ENCODE measurements at places on chromosomes 7 and 10.

DNA sequence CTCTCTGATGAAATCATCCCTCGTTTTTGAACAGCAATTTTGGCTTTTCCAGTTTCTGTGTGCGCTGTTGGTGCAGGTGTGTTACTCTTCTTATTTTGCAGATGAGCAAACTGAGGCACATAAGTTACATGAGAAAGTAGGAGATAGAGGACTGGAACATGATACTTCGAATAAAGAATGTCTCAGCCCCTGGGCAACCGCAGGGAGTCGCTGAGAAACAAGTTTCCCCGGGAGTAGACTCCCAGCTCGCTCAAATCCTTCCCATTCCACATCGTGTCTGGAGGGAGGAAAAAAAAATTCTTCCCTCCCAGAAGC is 18.0 kb downstream of the MXI1 start:
- no peak for DNase-seq

GRCh38 chr10:35852721-35853120 is 210.6 kb upstream of the FZD8 start:
- no peak for DNase-seq

GRCh38 chr10:74500026-74500704 is 326.2 kb upstream of the KAT6B start:
- no peak for DNase-seq

DNA sequence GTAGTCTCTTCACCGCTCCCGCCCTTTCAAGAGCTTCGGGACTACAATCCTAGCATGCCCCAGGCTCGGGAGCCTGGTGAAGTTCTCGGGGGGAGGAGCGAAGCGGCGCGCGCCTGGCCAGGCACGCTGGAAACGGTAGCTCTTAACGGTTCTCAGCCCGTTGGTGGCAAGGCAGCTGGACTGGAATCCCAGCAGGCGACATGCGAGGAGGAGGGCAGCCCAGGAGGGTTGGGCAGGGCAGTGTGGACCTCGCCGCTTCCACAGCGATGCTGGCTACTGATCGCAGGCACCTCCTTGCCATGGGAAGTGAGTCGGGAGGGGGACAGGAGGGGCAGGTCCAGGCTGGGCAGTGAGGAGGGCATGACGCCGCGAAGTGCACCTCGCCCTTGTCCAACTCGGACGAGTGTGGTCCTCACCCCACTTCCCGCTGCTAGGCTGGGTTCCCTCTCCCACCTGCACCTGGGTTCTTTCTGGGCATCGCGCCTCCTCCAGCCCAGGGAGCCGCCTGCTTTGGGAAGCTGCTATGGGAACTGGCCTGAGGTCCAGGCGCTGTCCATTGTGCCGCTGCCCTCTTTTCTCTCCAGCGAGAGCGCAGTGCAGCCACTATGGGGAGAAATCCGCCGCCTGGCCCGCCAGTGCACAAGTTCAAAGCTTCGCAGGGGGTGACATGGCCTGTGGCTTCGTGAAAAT is 367.8 kb upstream of the NUPR2 start:
- no peak for DNase-seq

DNA sequence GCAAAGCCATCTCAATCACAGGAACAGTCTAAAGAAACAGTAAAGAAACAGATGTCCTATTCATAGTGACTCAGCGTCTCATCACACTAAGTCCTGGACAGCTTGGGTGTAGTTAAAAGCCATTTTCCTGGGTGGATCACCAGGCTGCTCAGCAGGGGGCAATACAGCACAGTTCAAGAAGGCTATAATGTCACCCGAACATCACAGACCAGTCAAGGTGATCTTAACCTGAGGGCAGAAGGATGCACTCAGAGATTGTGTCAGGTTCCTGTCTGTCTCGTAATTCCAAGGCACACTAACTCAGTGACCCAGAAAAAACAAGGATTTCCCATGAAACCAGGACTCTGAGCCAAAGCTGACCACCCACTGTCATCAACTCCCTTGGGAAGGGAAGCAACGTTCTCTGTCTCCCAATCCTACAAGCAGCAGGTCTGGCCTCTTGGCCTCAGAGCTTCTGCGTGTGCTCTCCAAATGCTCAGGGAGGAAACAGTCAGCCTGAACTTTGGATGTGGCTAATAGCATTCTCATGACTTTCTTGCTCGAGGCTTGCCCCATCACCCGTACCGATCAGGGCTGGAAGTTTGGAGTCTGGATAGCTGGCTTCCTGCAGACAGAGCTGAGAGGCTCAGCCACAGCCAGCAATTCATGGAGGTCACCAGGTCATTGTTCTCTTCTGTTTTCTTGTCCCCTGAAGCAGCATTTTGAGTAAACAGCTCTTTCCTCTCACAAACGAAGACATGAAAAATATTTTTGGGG is 90.4 kb upstream of the FAM171A1 start:
- peak; percentile 27 for DNase-seq

DNA sequence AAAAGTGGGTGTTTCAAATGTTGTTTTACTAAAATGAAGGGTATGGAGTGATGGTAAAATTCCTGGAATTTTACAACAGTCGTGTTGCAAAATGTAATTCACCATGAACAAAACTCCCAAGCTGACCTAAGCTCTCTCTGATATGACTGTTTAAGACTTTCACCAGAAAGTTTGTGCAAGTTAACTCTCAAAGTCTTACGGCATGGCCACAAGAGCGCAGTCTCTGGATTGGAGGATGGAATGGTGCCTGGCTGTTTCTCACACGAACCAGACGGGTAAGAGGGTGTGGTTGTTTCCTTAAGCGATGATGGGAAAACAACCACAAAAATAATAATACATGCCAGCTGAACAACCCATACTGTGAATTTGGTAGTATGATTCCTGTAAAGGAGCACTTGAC is 662.5 kb downstream of the KCNMA1 start:
- DNase-seq, result no peak

DNA sequence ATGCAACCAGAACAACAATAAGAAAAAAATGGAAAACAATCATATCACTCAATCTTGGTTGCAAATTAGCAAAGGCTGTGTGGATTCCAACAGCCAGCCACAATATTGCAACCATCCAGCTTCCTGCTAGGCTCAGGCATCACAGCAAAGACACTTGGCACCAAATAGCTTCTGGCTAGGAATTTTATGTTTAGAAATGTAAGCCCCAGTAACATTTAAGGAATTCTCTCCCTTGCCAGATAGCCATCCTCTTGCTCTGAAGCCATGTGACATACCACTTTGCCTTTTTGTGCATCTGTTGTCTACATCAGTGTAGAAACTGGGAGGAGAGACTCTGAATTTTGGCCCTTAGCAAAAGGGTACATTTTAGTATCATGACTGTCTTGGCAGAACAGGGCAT is 22.2 kb downstream of the MKX start:
- DNase-seq, result no peak

GRCh38 chr10:73814896-73815718 is 3.7 kb upstream of the NDST2 start:
- peak; percentile 21 for DNase-seq

DNA sequence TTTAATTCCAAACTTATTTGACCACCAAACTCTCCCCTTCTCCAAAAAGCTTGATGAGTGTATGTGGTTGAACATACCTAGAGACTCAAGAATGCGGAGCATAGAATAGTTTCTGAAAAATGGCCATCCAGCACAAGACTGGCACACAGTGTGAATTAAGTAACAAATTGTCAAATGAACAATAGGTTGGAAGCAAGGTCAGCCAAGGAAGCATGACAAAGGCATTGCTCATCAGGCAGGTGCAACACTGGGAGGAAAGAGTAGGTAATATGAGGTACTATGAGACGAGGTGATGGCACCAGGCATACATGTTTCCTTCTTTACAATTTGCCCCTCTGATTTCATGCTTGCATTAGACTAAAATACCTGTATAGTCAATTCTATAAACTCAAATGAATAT is 73.7 kb downstream of the DKK1 start:
- DNase-seq, result peak; percentile 58

GRCh38 chr7:116139807-116140206 is 70.5 kb upstream of the TES start:
- no peak for DNase-seq

- DNase-seq, result peak; percentile 21
Observed at GRCh38 chr7:87600130-87601124, at the start of gene ABCB1. ABCB1 (minus strand) TSS chr7:87600884; CDS start chr7:87600184, 700 bp downstream.

GRCh38 chr10:22321156-22321923 is 441 bp downstream of the BMI1 start:
- peak; percentile 64 for DNase-seq

DNA sequence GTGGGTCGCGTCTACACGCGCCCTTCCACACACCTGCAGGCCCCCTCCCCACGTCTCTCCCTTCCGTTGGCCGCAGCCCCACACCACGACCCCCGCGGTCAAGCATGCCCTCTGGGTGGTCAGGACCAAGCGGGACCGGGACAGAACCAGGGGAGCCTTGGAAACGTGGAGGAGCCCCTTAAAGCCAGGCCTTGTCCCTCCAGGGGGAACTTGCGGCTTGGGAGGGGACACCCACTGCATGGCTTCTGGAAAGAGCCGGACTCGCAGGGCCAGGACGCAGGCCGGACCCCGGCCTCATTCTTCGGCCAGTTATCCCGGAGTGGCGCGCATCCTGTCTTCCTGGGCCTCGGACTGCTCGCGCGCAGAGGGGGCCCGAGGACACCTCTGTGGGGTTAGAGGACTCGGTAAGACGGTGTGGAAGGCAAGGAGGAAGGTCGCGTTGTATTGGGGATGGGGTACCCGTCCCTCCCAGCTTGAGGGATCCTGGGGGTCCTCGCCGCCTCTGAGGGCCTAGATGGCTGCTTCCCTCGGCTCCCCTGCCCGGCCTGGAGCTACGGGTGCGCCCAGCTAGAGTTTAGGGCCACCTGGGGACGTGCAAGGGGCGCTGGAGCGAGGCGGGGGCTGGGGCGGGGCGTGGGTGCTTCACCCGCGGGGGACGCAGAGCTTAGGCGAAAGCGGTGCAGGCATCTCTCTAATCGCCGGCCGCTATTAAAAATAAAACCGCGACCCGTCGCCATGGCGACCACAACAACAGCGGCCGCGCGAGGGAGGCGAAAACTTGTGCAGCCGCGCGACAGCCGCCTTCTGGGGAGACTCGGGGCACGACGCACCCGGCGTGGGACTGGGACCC is 1.8 kb upstream of the PDGFA start:
- DNase-seq, result peak; percentile 70

- DNase-seq, result no peak
Observed at GRCh38 chr10:96416643-96417042, 57.8 kb upstream of the OPALIN start.

GRCh38 chr7:80127412-80128160 is 7.0 kb upstream of the GNAI1 start:
- DNase-seq, result peak; percentile 12

GRCh38 chr7:14850039-14850438 is 52.5 kb downstream of the DGKB start:
- no peak for DNase-seq

GRCh38 chr7:71133856-71134255 is 1.9 kb downstream of the GALNT17 start:
- no peak for DNase-seq

GRCh38 chr10:24208661-24209431 is at the start of gene KIAA1217:
KIAA1217 (plus strand) TSS chr10:24209138; CDS start chr10:24209194, 56 bp downstream.
- peak; percentile 46 for DNase-seq

- DNase-seq, result no peak
Observed at GRCh38 chr10:76647301-76647700, 990.3 kb downstream of the KCNMA1 start.

- DNase-seq, result no peak
Observed at GRCh38 chr7:143394777-143395176, 13.6 kb downstream of the ZYX start.

DNA sequence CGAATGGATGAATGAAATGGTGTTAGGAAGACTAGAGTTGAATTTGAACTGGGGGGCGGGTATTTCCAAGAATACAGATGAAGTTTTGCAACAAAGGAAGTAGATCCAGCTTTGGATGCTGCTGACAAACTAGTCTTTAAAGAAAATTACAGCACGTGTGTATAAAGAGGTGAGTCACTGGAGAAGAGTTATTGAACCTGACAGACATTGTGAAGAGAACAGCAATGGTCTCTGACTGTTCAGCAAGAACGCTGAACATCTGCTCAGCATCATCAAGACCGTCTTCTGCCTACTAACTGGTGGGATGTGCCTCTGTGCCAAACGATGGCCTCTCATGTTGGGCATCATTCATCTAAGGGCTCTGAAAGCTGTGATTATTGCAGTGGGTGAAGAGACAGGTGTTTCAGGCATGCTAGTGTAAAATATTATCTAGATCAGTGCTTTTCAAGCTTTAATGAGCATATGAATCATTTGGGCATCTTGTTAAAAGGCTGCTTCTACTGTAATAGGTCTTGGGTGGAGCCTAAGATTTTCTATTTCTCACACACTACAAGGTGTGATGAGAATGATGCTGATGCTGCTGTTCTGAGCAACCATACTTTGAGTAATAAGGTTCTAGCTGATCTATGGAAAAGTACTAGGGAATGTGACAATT is 291.3 kb downstream of the PTEN start:
- no peak for DNase-seq

- DNase-seq, result no peak
Observed at GRCh38 chr10:72736828-72737220, 44.9 kb downstream of the MCU start.

- peak; percentile 4 for DNase-seq
Observed at GRCh38 chr7:121561717-121562116, 165.6 kb upstream of the FAM3C start.

GRCh38 chr7:1105189-1105588 is 17.3 kb downstream of the GPER1 start:
- DNase-seq, result no peak

- DNase-seq, result no peak
Observed at GRCh38 chr10:114179148-114179547, at the start of gene TDRD1. TDRD1 (plus strand) TSS chr10:114179353; CDS start chr10:114187832, 8,479 bp downstream.

DNA sequence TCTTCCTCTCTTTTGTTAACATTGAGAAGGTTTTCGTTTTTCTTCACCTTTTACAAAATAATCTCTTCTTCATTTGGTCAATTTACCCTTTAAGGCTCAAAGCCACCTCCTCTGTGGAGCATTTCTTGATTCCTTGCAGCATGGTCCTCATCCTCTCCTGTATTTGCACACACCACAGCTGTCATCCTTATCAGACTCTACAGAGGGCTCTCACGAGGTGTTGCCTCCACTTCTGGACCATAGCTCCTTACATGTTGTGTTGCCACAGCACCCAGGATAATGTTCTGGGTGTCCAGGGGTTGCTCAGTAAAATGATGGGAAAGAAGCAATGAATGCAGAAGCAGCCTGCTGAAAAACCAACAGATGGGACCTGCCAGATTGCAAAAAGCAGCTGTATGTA is 192.8 kb downstream of the SH2D4B start:
- DNase-seq, result no peak

DNA sequence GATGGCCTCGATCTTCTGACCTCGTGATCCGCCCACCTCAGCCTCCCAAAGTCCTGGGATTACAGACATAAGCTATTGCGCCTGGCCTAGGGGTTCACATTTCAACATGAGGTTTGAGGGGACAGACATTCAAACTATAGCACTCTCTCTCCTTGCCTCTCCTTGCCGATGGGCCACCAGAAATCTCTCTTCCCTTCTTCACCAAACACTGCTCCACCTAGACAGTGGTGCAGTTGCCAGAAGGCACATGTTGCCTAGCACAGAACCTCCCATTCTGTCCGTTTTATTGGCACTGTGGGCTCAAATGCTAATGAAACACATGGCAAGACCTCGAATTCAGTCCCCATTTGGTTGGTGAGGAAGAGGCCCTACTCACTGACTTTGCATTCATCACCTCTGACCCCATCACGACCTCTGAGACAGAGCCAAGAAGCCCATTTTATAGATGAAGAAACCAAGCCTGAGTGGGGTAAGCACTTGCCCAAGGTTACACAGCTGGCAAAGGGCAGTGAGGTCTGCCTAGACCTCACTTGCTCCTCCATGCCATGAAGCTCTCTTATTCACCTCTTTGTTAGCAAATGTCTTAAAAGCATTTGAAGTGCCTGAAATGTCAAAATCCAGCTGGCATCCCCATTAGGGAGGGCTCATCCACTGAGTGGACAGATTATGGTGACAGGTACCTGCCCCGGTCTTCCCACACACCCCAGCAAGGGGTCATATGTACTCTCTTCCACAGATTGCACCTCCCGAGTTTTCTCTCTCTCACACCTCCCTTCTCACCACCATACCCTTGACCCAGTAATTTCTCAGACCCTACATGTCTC is 34.0 kb downstream of the GPRIN2 start:
- no peak for DNase-seq

Data from Calu3 (cell line).